Hematopoietic multipotent progenitor cell treated with erythropoietin and hydrocortisone succinate and interleukin-3 and kit ligand, for 6 days (in vitro differentiated cells): ENCODE measurements at places on chromosomes 16 and 17.

GRCh38 chr16:13781169-13781564 is 138.8 kb upstream of the ERCC4 start:
- DNase-seq = no peak

DNA sequence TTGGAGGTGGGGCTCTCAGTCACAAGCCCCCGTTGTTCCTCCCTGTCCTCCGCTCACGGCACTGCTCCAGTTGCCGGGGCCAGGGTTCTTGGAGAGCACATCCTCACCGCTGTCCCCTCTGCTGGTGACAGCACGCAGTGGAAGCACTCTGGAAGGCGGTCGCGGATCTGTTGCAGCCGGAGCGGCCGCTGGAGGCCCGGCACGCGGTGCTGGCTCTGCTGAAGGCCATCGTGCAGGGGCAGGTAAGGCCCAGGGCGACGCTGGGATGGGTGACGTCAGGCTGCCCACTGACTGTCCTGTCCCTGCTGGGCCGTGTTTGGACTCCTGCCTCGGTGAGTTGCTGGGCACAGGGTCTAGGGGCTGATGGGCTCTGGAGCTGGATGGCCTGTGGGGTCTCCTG is 5.4 kb downstream of the TSC2 start:
- no peak for DNase-seq

DNA sequence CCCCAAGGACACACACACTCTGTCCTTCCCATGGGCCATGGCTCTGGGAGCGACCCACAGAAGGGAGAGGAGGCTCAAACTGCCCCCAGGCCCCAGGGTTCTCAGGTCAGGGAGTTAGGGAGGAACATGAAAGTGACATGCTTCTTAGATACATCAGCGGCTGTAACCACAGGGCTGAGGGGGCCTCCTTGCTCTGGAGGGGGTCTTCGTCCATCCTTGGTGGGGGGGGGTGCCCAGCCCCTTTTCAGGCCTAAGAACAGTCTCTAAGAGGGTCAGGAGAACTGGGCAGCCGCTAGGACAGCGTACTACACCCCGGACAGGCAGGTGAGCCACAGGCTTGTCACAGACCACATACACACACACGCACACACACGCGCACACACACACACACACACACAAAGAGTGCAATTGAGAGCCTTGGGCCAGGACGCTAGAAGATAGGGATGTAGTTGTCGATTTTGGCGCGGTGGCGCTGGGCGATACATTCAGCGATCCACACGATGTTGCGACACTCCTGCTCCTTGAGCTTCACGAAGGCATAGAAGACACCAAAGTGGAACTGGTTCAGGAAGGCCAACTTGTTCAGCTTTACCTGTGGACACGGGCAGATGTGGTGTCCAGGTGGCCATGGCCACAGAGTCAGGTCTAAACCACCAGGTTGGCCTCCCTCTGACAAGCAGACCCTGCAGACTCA is 7.3 kb downstream of the HSD11B2 start:
- no peak for DNase-seq

GRCh38 chr16:78939597-78939996 is 660.9 kb downstream of the MAF start:
- DNase-seq = no peak

DNA sequence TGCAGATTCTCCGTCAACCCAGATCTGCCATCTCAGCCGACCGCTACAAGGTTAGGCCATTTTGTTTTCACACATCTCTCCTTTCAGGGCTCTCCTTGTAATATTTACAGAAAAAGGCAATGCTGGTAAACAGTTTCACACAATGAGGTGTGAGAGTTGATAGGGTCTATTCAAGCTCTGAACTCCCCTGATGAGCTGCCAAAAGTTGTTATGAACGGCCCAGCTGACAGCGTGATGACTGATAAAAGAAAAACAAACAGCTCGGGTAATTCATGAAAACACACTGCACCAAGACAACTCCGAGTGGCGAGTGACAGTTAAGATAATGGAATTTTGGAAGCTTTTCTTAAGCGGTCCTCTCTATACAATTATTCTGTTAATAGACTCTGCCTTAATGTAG is 68.1 kb upstream of the IRX5 start:
- DNase-seq = no peak

DNA sequence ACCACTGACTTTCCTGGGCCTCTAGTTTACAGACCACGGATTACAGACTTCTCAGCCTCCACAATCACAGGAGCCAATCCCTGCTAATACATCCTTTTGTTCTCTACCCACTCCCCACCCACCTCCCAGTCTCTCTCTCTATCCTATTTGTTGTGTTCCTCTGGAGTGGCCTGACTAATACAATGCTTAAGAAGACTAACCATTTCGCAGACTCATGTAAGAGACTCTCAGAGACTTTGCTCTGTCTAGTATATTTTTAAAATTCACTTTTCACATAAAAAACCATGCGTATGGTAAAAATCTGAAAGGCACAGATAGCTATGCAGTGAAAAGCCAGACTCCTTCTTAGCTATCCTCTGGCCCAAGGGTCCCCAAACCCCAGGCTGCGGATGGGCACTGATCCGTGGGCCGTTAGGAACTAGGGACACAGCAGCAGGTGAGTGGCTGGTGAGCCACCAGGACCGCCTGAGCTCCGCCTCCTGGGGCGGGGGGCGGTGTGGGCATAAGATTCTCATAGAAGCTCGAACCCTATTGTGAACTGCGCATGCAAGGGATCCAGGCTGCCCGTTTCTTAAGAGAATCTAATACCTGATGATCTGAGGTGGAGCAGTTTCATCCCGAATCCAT is 7.6 kb downstream of the PIK3R6 start:
- DNase-seq = no peak

GRCh38 chr17:29617125-29617480 is 5.6 kb downstream of the CORO6 start:
- peak; percentile 95 for DNase-seq

GRCh38 chr16:67466581-67466980 is 14.4 kb downstream of the ATP6V0D1 start:
- DNase-seq = no peak

GRCh38 chr16:25065899-25066298 is 45.6 kb upstream of the LCMT1 start:
- DNase-seq = no peak

- DNase-seq = no peak
These were observed 825 bp upstream of the RHBDL3 start for GRCh38 chr17:32264823-32265191.

GRCh38 chr16:87216841-87217275 is 100.3 kb downstream of the C16orf95 start:
- DNase-seq = no peak
